ENCODE measurements at places on chromosomes 7 and 10. TPM values are rescaled to one million over a fixed set of nuclear protein-coding genes. Genes with fewer than 3 reads are reported as not detected.

DNA sequence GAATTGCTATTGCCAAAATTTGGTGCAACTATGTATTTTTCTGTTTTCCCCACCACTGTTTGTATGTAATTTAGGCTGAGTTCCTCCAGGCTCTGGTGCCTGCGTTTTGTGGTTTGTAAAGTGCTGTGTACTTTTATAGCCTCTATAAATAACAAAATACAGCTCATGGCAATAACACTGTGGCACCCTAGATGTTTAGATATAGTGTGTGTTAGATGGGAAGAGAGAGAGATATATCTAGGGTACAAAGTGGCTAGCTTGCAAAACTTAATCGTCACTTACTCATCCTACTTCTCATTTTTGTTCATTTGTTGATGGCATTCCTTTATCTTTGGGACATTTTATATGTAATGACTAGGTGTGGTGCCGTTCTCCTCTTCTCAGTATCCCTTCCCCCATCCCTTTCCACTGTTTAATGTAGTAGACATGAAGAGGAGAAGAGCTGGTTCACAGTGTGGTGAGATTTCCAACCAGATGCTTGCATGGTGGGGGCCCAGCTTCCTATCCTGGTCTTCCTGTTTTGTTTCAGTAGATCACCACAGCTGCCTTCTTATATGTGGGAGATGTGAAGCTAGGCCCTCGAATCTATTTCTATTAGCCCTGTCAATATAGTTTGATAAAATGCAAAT is 115.0 kb downstream of the SND1 start:
- DNase-seq: no peak

GRCh38 chr7:115647712-115648111 is 382.9 kb downstream of the TFEC start:
- DNase-seq: no peak

DNA sequence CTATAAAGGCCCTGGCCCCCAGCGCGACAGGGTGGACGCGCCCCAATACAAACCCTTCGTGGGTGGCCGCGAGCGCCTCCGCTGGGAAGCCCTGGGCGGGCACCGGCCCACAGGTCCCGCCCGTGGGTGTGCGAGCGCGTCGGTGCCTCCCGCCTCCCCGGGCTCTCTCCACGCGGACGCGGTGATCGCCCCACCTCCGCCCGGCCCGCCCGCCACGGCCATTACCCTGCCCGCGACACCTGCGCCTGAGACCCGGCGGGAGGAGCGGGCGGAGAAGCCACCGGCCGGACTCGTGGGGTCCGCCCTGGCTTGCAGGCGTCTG is 81.2 kb downstream of the PAX2 start:
- no peak for DNase-seq

Gene CYP3A7
- 0.86 TPM for total RNA-seq

Gene SFTPA2
- 0.86 TPM for total RNA-seq

DNA sequence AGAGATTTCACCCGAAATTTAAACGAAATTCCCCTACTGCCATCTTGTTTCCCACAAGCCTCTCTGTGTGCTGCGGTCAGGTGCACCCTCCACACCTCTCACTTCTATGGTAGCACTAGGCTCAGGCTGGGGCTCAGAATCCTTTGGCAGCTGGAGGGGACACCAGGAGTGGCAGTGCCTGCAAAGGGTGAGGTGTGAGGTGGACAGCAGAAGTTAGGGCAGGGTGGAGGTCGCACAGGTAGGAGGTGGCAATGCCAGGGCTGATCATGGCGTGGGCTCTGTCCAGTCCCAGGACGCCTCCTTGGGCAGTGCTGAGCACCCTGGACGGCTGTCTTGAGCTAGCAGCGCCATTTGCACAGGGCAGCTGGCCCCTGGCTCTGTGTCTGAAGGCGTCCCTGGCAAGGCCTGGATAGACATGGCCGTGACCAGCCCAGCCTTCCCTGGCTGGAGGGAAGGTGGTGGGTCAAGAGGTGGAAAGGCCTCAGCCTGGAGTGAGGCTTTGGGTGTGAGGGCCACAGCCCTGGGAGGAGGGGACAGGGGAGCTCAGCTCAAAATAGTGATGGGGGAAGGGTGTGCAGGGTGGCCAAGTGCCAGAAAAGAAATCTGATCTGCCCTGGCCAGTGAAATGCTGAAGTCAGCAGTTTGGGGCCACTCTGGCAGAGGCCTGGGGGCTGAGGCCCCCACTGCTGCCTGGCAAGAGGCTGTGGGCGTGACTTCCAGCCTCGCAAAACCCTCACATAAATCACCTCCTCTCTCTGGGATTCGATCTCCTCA is 40.0 kb downstream of the ZCCHC24 start:
- DNase-seq: no peak

Gene TRRAP
- total RNA-seq: 28.0 TPM

- DNase-seq: no peak
These were observed 17.4 kb downstream of the IRF5 start for GRCh38 chr7:128954830-128955802.

Gene GPR26
- not detected for total RNA-seq

DNA sequence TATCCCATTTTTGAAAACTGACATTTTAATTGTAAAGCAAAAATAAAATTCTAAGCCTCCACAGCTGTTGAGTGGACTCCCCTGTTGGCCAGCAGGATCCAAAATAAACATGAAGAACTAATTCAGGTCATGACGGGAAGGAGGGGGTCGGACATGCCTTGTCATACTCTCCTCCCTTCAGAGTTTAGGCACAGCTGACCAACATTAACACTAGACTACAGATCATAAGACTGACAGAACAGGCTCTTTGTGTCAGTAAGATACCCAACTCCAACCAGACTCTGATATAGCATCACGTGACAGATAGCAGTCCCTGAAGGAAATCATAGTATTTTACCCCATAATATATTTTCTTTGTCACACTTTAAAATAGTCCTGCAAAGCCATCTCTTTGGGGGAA is 20.9 kb upstream of the ZNF12 start:
- DNase-seq: no peak

Gene FGFR2
- 53.6 TPM for total RNA-seq

DNA sequence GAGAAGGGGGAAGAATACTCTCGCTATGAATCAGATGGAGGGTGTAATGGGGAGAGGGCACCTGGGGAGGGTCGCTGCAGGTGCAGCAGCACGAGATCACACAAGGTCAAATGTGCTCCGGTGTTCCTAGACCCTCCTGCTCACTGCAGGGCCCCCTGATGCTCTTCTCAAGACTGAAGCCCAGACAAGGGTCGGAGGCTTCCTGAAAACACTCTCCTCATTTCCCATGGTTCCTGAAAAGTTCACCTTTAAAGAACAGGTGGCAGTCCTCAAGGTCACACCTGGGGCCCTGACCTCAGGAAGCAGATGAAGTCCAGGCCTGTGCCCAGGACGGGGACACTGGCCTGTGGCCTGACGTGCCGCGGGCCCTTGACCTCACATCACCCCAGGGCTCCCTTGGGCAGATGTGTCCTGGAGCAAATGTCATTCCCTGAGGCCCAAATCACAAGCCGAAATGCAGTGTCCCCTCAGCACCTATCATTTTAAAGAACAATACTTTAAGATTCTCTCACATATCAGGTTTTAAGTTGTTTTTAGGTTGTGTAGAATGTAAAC is 289.8 kb downstream of the GLRX3 start:
- DNase-seq: no peak

DNA sequence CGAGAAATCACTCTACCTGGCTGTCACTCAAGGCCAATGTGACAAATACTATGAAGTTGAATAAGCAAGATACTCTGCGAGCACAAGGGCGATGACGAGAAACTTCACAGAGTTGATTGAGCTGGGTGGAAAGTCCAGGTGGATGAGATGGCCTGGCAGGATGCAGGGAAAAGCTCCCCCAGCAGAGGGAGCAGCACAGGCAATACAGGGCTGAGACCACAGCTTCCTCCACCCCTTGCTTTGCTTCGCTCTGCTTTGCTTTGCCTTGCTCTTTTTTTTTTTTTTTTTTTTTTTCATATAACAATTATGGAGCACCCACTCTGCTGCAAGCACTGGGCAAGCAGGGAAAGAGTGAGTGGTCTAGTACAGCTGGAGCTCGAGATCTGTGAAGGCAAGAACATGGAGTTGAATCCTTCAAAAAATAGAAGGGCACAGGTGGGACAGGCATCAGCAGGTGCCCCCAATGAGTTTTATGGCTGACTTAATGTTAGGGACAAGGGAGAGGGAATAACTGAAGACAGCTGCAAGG is 88.3 kb downstream of the CABCOCO1 start:
- DNase-seq: peak; percentile 90

Gene SEM1
- total RNA-seq: 71.2 TPM

GRCh38 chr7:55965100-55965470 is 700 bp downstream of the NIPSNAP2 start:
- no peak for DNase-seq

DNA sequence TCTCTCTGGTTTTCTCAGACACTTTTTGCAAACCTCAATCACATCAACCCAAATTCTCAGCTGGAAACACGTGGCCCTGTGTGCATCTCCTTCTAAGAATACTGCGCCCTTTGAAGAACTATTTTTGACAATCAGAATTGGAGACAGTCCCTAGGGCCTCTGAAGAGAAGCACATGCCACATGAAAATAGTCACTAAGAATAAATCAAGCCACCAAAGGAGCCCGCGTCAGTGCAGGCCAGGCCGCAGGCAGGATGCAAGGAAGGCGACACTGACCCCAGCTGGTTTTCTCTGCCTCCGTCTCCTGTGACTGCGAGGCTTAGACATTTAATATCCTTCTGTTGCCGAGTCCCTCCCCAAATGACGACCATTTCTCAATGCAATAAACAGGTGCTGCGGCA is 88.0 kb upstream of the ADAM12 start:
- DNase-seq: no peak

DNA sequence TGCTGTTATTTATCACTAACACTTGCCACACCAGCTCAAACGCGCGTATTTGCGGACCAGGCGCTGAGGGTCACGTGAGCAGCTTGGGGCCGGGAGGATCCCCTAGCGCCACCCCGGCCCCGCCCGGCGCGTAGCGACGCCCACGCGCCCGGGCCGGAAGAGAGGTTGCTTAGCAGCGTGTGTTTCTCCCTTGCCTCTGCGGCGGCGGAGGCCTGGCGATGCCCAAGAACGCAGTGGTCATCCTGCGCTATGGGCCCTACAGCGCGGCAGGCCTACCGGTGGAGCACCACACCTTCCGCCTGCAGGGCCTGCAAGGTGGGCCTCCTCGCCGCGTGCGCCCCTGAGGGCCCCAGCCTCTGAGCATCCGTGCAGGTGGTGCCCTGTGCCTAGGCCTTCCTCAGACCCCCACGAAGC is at the start of gene C10orf53:
Gene C10orf53 (plus strand): TSS at position 172 of the 414 bp plus-strand sequence. CDS start 47 bp downstream, at position 219.
- no peak for DNase-seq

- no peak for DNase-seq
These were observed 27.4 kb upstream of the NDST2 start for GRCh38 chr10:73838827-73839226.

Gene CLCN1
- total RNA-seq: 0.34 TPM

DNA sequence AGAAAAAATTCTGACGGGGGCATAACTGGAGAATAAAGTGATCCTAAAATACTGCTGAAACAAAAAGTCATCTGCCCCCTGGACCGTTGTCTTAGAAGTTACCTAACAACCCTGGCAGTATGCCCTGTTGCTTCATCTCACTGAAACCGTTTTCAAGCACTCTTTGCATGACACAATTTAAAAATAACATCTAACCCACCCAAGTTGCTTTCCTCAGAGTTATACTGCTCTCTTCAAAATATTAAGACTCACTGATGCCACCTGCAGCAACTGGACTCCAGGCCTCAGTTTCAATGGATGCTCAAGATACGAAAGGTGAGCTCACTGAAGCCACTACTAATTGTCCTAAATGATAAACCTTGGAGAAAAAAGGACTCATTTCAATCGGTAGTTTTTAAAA is 57.4 kb downstream of the CDK6 start:
- no peak for DNase-seq

- DNase-seq: no peak
These were observed 99.8 kb downstream of the ATE1 start for GRCh38 chr10:121828045-121828444.

DNA sequence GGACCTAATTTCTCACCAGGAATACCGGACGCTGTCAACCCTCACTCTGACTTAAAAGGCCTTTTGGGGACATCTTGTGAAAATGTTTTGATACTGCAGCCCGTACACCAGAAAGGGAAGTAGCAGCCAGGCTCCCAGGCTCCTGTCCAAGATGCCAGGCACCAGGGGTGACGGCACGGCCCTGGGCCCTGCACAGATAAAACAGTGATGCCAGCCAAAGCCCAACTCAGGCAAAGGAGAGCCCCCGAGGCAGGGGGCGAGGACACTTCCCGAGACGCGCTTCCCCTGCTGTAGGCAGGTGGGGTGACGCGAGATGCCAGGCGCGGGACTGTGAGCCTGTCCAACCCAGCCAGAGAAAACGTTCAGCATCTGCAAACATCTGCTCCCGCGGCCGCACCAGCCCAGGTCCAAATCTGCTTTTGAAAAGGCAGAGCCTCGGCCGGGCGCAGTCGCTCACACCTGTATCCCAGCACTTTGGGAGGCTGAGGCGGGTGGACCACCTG is 15.7 kb downstream of the ZFAND2A start:
- DNase-seq: no peak

- peak; percentile 68 for DNase-seq
These were observed 5.0 kb downstream of the MYO1G start for GRCh38 chr7:44973610-44974401.

GRCh38 chr7:121985476-121986030 is 112.6 kb downstream of the PTPRZ1 start:
- no peak for DNase-seq

Gene NUTM2E
- not detected for total RNA-seq

Gene C10orf105
- total RNA-seq: not detected

Gene THAP5
- 18.3 TPM for total RNA-seq

DNA sequence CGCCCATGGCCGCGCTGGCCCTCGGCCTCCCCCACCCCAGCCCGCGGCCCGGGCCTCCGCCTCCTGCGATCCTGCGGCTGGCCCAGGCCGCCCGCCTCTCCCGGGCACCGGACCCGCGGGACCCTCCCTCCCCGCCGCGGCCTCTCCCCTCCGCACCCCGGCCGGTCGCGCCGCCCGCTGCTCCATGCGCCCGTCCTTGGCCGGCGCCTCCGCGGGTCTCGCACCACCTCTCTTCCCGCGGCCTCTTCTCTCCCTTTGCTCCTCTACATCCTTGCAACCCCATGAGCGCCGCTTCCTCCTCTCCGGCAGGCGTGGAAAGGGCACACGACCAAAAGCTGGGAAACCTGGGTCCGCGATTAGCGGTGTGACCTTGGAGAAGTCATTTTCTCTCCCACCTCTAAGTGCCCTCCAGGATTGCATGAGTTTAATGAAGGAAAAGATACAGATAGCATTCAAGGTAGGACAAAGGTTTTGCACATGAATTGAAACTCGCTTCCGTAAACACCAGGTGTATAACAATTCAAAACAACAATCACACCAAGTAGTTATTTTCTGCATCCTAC is 448 bp upstream of the SRPK2 start:
- peak; percentile 57 for DNase-seq

- DNase-seq: no peak
These were observed 62.6 kb downstream of the EXOC4 start for GRCh38 chr7:133315332-133316040.

Gene AOAH
- total RNA-seq: not detected

GRCh38 chr10:113169853-113170460 is 219.9 kb downstream of the TCF7L2 start:
- DNase-seq: no peak
